ENCODE measurements at places on chromosomes 3 and 15.

DNA sequence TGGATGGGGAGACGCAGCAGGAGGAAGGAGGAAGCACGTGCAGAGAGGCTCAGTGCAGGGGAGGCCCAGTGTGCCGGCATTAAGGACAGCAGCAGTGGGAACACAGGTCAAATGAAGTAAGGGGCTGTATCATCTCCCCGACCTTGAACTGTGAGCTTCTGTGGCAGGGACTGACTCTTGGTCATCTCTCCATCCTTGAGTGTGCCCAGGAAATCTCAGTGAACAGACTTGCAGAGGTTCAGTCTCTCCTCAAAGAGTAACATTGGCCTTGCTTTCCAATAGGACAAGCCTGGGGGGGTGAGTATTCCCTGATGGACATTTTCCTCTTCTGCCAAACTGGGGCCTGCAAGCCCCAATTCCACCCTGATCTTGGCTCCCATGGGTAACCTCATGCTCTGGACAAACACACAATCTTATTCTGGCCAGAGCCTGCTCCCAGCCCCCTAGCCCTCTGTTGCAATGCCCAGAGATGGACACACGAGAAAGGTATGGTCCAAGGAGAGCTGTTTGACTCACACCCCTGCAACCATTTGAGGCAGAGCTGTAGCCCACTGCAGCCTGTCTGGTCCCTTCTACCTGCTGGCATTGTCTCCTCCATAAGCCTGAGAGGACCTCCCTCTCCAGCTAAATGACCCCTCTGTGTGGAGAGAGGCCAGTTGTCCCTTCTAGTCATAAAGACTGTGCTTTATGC, 50.9 kb downstream of the TLE3 start:
- DNase-seq: peak; percentile 15

GRCh38 chr3:14343338-14344112, 58.9 kb upstream of the SLC6A6 start:
- no peak for DNase-seq

DNA sequence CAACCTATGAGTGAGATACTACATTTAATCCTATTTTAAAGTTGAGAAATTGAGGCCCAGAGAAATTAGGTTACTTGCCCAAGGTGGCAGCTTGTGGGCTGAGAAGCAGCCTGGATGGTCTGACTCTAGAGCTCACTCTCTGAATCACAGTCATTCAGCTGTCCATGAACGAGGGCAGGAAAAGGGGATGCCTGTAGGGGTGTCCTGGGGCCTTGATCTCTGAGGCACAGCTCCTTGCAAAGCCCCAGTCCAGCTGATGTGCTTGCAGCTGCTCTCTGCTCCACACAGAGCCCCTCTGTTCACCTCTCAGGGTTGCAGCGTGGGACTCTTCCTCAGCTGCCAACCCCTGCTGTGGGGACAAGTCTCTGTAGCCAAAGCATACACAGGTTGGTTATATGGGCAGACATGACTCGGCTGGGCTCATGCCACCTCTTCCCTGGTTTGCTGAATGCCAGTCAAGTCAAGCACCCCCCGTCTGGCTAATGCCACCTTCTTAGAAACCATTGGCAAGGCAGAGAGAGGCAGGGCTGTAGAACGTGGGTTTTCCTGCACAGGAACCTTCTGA, 56.8 kb downstream of the GASK1A start:
- no peak for DNase-seq

DNA sequence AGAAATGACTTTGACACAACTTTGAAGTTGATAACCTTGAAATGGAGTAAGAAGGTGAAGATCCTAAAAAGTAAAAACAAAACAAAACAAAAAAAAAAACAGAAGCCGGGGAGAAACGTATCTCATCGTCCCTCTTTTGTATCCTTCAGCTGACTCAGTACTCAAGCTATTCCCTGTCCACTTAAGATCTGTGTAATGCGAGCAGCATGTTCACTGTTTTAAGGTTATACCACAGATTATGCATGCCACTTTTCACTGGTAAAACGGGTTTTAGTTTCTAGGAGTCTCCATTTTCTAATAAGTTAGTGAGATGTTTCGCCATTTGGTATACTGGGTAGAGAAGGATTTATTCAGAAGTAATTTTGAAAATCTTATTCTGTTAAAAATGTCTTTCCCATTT, 324.3 kb downstream of the FEZF2 start:
- DNase-seq: no peak

DNA sequence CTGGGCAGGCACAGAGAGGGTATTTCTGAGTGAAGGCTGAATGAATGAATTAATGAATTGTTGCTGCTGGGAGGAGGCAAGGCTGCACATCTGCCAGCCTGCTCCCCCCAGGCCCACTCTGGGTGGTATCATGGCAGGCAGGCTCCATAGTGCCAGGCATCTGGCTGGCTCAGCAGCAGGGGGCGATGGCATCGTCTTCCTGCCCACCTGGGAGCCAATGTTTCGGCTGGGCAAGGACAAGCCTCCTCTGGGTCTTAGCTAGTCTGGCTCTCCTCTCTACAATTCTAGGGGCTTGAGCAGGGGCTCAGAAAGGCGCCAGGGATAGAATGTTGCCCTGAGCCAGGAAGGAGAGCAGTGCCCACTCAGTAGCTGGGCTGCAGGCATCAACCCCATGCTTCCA, 1.7 kb upstream of the TLR9 start:
- no peak for DNase-seq

GRCh38 chr15:70507772-70508371, 255.5 kb downstream of the UACA start:
- DNase-seq: peak; percentile 83

DNA sequence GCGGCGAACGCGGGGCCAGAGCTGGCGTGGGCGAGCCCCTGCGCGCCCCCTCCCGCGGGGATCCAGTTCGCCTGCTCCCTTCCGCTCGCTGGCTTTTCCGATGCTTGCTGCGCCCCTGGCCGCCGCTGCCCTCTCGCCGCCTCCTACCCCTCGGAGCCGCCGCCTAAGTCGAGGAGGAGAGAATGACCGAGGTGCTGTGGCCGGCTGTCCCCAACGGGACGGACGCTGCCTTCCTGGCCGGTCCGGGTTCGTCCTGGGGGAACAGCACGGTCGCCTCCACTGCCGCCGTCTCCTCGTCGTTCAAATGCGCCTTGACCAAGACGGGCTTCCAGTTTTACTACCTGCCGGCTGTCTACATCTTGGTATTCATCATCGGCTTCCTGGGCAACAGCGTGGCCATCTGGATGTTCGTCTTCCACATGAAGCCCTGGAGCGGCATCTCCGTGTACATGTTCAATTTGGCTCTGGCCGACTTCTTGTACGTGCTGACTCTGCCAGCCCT, 721 bp downstream of the P2RY1 start:
- DNase-seq: peak; percentile 7

GRCh38 chr3:146501752-146502151, 32.4 kb upstream of the PLSCR2 start:
- no peak for DNase-seq

- DNase-seq: no peak
Measured at GRCh38 chr3:144301863-144302262, 330.2 kb downstream of the DIPK2A start.

GRCh38 chr15:101652098-101652785, at the start of gene TM2D3:
Gene TM2D3 (minus strand): TSS chr15:101652381. CDS start chr15:101652361, 20 bp downstream.
- peak; percentile 96 for DNase-seq

GRCh38 chr3:119333773-119334509, 39.8 kb downstream of the ARHGAP31 start:
- DNase-seq: no peak

DNA sequence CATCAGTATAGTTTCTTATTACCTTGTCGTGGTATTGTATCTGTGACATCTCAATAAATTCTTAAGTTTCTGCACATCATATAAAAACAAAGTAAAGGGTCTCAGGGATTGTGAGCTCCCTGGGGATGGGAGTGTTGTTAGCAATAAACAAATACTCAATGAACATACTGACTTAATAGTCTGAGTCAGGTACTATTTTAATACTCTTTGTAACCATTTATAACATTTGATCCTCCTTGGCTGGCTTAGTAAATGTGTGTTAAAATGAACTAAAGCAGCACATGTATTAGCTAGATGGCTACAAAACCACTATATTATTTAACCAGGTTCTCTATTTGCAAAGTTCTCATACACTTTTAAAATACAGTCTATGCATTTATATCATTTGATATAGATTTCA, 1.8 kb downstream of the ICE2 start:
- no peak for DNase-seq

DNA sequence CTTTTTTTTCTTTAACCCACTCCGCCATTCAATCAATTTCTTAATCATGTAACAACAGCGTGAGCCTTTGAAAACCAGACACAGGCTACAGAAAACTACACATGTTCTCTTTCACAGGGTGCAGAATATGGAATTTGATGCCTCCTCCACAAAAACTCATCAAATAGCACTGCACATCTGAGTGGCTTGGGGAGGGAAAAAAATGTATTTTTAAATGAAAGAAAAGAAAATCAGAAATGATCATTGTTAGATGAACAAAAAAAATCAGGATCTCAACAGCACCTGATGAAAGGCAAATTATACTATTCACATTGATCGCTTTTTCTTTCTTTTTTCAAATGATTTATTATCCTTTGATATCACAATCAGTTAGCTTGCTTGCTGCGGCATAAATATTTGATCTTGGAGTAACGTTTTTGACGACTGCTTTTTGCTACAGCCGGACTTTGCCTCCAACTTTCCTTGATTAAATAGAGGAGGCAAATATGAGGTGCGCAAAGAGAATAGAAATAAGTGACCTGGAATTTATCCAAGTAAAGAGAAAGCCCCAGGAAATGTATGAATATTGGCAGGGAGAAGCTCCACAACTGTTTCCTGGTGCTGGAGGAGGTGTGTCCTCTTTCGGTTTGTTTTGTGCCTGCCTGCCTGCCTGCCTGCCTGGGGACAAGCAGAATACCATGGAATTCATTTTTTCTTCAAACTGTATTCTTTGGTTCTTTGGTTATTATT, 63.1 kb downstream of the EDEM1 start:
- DNase-seq: no peak

DNA sequence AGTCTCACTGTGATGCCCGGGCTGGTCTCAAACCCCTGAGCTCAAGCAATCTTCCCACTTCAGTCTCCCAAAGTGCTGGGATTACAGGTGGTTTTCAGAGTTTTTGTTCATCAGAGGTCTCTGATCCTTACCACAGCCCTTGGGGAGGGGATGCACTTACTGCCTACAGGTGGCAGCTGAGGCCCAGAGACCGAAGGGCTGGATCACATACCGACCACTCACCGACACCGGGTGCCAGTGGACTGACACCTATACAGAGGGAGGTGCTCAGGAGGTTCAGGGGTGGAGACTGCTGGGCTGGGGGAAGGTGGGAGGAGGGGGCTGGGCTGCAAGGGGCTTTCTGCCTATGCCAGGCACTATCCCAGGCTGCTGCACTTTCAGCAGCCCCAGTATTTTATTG, 19.5 kb downstream of the DUSP7 start:
- no peak for DNase-seq

GRCh38 chr3:71858503-71859122, 73.7 kb upstream of the PROK2 start:
- no peak for DNase-seq

DNA sequence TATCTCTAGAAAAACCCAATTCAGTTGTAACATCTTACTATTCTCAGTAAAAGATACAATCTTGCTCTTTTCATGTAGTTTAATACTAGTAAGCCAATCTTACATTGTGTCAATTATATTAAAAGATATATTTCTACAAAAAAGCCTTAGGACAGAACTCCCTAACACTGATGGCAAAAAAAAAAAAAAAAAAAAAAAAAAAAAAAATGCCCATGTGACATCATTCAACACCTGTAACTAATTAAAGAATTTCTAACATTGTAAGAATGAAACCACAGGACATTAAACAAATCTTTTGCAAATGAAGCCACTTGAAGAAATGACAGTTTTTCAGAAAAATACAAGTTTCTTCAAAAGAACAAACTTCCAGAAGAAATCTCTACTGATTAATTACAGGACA, 119.8 kb downstream of the SUCLG2 start:
- no peak for DNase-seq

- no peak for DNase-seq
Measured at GRCh38 chr15:39058351-39059131, 493.9 kb upstream of the RASGRP1 start.

- peak; percentile 82 for DNase-seq
Measured at GRCh38 chr3:57729334-57730045, 26.6 kb upstream of the SLMAP start.

GRCh38 chr15:28943146-28943545, 57.4 kb downstream of the APBA2 start:
- no peak for DNase-seq

- DNase-seq: no peak
Measured at GRCh38 chr3:196192524-196193051, 18.6 kb downstream of the ZDHHC19 start.

GRCh38 chr3:72847282-72847681, 963 bp downstream of the SHQ1 start:
- no peak for DNase-seq

DNA sequence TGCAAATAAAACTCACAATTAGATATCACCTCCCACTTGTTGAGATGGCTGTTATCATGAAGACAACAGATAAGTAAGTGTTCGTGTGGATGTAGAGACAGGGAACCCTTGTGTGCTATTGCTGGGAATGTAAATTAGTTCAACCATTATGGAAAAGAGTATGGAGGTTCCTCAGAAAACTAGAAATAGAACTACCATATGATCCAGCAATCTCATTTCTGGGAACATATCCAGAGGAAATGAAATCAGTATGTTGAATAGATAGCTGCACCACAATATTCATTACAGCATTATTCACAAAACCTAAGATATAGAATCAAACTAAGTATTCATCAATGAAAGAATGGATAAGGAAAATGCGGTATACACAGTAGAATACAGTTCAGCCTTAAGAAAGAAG, 418.7 kb upstream of the CNTN6 start:
- DNase-seq: no peak

Data from NB4 (cell line).